H7 (cell line): ENCODE measurements at places on chromosomes 2 and 18. TPM values are rescaled to one million over a fixed set of nuclear protein-coding genes. Genes with fewer than 3 reads are reported as not detected.

DNA sequence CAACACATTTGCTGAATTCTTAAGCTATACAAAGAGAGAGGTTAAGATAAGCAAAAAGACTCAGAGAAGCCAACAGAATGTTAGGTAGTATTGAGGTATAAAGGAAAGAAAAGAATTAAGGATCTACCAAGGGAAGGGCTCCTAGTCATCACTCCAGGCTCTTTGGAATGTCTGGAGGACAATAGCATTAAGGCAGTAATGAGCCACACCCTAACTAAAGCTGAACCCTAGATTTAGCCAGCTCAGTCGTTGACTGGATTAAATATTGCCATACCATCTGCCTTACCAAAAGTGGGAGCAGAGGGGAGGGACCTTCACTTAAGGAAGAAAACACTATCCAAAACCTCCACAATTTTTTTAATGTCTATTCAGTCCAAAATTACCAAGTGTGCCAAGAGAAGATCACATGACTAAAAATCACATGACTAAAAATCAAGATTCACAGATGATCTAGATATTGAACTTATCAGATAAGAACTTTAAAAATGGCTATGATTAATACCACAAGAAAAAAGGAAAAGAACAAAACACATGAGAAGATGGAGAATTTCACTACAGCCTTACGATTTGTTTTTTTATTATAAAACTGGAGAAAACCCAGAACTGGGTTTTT, 59.7 kb downstream of the EXOC6B start:
- DNase-seq: no peak

AQP12A gene
- not detected in 2 replicates for total RNA-seq

- DNase-seq: no peak
These were observed 155.8 kb downstream of the PTPRM start for GRCh38 chr18:7722955-7723354.

- DNase-seq: no peak
These were observed 62.5 kb upstream of the RAPGEF4 start for GRCh38 chr2:172673056-172673683.
